Uterus (tissue), 4 donors: ENCODE measurements at places on chromosomes 7 and 10. TPM values are rescaled to one million over a fixed set of nuclear protein-coding genes. Genes with fewer than 3 reads are reported as not detected.

UCN3 gene
- not detected for total RNA-seq

ZNF117 gene
- 12.6 TPM for total RNA-seq

NRCAM gene
- 30.3 TPM for total RNA-seq

GRCh38 chr7:147013825-147014224 lies 897.2 kb downstream of the CNTNAP2 start:
- H3K27me3 ChIP-seq = no peaks in the 10 kb centered on the region
- H3K27ac ChIP-seq = no peak overlapping the region
- H3K4me1 ChIP-seq = no peaks in the 10 kb centered on the region
- H3K36me3 ChIP-seq = no peaks in the 10 kb centered on the region
- DNase-seq = no peak

DNA sequence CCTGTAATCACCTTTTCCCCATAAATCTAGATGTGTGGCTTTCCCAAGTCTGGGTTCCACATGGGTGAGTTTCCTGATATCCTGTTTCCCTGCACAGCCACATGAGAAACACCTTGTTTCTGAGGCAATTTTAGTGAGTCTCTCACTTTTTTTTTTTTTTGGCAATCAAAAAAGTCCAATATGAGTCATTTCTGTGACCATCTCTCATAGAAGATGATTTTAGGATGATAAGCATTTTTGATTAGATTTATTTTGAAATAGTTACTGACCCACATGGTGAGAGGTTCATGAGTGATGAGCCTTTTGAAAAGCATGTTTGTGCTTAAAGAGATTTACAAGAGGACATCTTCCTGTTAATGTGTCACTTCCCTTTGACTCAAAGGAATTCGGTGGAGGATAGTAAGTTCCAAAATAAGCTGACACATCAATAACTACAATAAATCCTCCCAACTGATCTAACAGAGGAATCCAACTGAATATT lies 464.0 kb downstream of the INHBA start:
- DNase-seq = no peak
- H3K27me3 ChIP-seq = no peaks in the 10 kb centered on the region
- H3K27ac ChIP-seq = no peak overlapping the region
- H3K4me3 ChIP-seq = no peak overlapping the region
- H3K4me1 ChIP-seq = no peaks in the 10 kb centered on the region

DNA sequence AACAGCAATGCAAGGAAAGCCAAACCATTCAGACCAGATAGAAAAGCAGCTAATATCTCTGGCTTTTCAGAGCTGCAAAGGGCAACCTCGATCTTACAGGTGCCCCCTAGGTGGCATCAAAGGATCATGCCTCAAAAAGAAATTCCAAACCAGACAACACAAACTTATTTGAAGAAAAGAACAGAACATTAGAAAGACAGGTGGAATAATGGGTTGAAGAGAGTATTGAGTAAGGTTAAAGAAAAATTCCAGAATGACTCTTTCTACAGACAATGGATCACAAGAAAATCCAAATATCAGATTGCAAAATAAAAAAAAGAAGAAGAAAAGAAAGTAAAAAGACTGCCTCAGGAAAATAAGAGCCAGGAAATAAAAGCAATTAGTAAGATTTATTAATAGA lies 213.7 kb downstream of the ELMO1 start:
- DNase-seq = no peak
- H3K27ac ChIP-seq = no peak overlapping the region
- H3K36me3 ChIP-seq = no peaks in the 10 kb centered on the region
- H3K4me3 ChIP-seq = no peak overlapping the region
- peaks cover 6% of the 10 kb centered on the region for H3K27me3 ChIP-seq
- no peaks in the 10 kb centered on the region for H3K4me1 ChIP-seq

- H3K4me1 ChIP-seq = no peaks in the 10 kb centered on the region
- H3K4me3 ChIP-seq = no peak overlapping the region
- no peaks in the 10 kb centered on the region for H3K27me3 ChIP-seq
- H3K27ac ChIP-seq = no peak overlapping the region
- H3K36me3 ChIP-seq = no peaks in the 10 kb centered on the region
Measured at GRCh38 chr10:122225330-122225729, 45.8 kb upstream of the BTBD16 start.

GRCh38 chr10:109967739-109968088 lies 40.1 kb upstream of the ADD3 start:
- no peak overlapping the region for H3K4me3 ChIP-seq
- H3K4me1 ChIP-seq = no peaks in the 10 kb centered on the region
- DNase-seq = no peak
- H3K36me3 ChIP-seq = no peaks in the 10 kb centered on the region
- H3K27me3 ChIP-seq = no peaks in the 10 kb centered on the region
- H3K27ac ChIP-seq = no peak overlapping the region
